ENCODE measurements at places on chromosomes 1 and 21.
A peak's percentile ranks its signal among the peaks of the same experiment; 100 is the strongest.

DNA sequence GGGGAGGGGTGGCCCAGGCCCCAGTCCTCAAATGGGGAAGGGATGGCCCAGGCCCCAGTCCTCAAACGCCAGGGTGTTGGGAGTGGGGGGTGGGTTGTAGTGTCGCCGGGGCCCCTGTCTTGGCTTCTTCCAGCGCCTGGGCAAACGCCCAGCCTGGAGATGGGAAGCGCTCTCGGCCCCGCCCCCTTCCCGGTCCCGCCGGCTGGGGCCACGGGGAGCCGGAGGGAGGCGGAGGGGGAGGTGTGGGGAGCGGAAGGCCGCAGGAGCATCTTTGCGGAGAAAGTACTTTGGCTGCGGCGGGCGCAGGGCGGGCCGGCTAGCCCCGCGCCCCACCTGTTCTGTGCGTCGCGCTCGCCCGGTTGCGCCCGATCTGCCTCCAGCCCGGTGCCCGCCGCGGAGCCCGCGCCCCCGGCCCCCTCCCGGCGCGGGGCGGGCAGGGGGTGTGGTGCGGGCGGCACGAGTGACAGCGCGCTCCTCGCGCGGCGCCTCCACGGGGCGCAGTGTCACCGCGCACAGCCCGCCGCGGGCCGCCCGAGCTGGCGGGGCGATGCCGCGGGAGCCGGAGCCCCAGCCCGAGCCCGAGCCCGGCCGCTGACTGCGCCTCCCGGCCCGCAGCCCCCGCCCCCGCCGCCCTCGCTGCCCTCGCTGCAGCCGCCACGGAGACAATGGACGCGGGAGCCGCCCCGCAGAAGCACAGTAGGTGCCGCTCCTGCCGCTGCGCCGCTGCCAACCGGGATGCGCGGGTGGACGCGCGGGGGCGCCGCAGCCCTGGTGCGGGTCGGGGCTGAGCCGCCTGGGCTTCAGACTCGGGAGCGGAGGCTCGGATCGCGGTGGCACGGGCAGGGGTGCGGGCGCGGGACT lies 31.1 kb upstream of the PEX10 start:
- no peak for DNase-seq

GRCh38 chr1:53737648-53738204 lies 1.2 kb downstream of the GLIS1 start:
- DNase-seq, result peak; percentile 75

GRCh38 chr21:39111931-39112550 lies 71.2 kb downstream of the PSMG1 start:
- DNase-seq, result no peak

- DNase-seq, result no peak
These were observed 176.6 kb downstream of the GRIK3 start for GRCh38 chr1:36857754-36858153.

DNA sequence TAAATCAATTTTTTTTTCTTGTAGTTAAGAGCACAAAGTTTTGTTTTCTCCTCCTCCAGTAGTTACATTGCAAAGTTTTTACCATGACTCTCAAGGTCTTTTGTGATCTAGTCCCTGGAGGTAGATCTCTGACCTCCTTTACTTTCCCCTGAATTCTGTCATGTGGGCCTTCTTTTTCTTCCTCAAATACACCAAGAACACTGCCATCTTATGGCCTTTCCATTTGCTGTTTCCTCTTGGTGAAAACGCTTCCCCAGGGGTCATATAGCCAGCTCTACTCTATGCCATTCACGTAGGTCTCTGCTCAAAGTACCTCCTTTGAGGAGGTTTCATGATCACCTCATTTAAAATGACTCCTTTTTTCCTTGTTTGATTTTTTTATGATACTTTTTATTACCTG lies 2.7 kb downstream of the DDX20 start:
- DNase-seq, result peak; percentile 77

All from mesendoderm (in vitro differentiated cells).